ENCODE measurements at places on chromosomes 13 and 19.

GRCh38 chr13:113886561-113887112, 22.8 kb upstream of the GAS6 start:
- DNase-seq, result no peak

DNA sequence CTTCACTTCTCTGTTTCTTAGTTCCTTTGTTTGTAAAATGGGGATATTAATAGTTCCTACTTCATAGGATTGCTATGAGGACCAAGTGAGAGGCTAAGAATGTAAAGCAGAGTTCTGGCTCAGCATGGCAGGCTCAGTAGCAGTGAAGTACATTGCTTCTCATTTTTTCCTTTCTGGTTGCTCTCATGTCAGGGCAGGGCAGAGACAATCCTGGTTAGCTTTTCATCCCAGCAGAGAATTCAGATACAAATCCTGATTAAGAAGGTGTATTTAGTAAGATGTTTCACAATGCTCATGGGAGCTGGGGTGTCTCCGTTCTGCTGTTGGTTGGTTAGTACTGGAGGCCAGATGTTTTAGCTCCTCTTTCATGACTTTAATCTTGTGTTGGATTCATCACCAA, 42.9 kb downstream of the WASF3 start:
- no peak for DNase-seq

- DNase-seq, result no peak
Observed at GRCh38 chr13:28434926-28435325, 60.0 kb downstream of the FLT1 start.

- DNase-seq, result no peak
Observed at GRCh38 chr19:38287604-38288003, 16.4 kb upstream of the C19orf33 start.

DNA sequence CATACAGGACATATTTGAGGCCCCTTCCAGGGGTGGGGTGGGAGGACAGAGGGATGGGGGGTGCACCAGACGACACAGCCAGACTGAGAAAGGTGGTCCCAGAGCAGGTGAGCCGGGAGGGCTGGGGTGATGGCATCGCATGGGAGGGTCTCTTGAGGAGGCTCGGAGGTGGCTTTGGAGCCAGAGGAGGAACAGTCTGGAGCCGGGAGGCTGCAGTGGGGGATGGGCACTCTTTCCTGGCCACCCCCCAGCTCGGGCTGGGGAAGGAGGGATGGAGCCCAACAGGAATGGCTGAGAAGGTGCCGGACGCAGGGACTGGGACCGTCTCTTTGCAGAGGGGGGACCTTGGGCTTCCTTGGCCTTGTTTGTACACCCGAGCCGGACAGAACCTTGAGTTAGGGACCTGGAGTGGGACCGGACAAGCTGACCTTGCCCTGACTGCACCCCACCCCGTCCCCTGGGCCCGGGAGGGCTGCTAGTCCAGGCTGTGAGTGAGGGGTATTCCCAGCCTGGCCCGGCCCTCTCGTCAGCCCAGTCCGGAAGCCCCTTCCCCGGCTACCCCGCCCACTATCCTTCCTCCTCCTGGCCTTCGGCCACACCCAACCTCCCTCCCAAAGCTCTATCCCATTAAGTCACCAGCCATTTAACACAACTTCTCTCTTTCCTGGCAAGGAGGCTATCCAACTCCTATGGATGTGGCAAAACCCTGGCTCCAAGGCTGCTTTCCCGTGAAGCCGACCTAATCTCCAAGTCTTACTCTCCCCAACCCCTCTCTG, 816 bp upstream of the TBXA2R start:
- no peak for DNase-seq

DNA sequence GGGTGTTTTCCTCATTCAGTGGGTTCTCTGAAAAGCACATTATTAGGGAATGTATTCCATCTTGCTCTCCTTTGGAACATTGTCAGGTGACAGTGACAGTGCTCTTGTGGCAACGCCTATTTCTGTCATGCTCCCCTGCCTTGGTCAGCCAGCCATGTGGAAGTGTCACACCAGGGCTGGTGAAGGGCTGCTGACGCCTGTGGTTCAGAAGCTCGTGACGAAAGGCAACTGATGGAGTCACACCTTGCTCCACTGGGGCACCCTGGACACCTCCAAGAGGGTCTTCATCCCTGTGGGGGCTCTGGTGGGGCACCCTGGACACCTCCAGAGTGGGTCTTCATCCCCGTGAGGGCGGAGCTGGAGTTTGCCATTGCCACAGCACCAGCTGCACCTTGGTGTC, 68.9 kb upstream of the GPR183 start:
- DNase-seq, result no peak

GRCh38 chr13:53501387-53501786, 472.8 kb downstream of the OLFM4 start:
- DNase-seq, result no peak

DNA sequence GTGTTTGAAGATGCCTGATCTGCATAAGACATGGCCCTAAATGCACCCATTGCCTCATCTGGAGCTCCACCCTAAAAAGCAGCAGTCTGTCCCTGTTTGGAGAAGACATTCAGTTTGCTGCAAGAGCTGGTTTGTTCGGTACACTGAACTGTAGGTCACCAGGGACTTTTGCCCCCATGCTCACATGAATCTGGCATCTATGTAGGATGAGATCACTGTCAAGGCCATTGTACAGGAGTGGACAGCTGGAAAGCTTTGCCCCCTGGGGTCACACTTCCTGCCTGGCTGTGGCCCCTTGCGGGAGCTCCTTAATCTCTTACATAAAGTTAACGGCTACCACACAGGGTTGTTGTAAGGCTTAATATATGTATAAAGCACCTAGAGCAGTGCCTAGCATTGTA, 73.0 kb downstream of the IPO5 start:
- no peak for DNase-seq

DNA sequence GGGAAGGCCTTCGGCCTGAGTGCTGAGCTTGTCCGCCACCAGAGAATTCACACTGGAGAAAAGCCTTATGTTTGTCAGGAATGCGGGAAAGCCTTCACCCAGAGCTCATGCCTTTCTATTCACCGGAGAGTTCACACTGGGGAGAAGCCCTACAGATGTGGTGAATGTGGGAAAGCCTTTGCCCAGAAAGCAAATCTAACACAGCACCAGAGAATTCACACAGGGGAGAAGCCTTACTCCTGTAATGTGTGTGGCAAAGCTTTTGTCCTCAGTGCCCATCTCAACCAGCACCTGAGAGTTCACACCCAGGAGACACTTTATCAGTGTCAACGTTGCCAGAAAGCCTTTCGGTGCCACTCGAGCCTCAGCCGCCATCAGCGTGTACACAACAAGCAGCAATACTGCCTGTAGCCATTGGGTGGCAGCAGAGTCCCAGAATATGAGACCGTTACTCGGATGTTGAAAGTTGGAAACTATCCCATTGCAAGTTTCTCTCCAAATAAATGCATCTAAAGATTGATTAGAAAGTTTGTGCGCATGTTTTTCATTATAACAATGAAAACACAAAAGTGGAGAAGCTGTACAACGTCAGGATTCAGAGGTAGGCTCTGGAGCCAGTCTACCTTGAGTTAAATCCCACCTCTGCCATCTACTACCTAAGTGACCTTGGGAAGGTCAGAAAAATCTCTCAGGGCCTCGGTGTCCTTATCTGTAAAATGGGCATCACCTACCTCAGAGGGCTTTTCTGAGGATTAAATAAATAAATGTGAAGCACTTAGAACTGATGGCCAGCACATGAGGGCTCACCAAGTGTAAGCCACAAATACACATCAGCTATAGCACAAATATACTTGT, 21.1 kb downstream of the ZNF473 start:
- DNase-seq, result peak; percentile 48

DNA sequence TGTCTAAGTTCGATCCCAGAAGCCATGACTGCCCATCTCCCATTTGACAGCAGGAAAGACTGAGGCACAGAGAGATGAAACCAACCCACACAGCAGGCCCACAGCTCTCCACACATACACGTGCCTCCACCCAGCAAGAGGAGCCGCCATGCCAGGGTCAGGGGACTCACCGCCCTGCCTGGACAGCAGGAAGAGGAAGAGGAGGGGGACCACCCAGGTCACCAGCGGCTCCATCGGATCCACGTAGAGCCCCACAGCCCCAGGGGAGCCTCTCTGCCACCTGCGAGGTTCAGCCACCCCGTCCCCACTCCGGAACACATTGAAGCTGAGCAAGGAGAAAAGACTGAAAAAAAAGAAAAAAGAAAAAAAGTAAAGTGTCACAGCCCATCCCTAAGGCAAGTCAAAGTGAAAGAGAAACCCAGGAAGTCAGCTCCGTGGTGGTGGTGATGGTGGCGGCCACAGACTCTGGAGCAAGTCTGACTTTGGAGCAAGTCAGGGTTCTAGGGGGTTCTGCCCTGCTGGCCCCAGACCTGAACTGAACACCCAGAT, at the start of gene IL12RB1:
Gene IL12RB1, minus strand, starts transcription at position 345 of the 549 bp plus-strand sequence. Its CDS starts 111 bp downstream, at position 234.
- no peak for DNase-seq
